ENCODE measurements at places on chromosomes 6 and 20. TPM values are rescaled to one million over a fixed set of nuclear protein-coding genes. Genes with fewer than 3 reads are reported as not detected.

DNA sequence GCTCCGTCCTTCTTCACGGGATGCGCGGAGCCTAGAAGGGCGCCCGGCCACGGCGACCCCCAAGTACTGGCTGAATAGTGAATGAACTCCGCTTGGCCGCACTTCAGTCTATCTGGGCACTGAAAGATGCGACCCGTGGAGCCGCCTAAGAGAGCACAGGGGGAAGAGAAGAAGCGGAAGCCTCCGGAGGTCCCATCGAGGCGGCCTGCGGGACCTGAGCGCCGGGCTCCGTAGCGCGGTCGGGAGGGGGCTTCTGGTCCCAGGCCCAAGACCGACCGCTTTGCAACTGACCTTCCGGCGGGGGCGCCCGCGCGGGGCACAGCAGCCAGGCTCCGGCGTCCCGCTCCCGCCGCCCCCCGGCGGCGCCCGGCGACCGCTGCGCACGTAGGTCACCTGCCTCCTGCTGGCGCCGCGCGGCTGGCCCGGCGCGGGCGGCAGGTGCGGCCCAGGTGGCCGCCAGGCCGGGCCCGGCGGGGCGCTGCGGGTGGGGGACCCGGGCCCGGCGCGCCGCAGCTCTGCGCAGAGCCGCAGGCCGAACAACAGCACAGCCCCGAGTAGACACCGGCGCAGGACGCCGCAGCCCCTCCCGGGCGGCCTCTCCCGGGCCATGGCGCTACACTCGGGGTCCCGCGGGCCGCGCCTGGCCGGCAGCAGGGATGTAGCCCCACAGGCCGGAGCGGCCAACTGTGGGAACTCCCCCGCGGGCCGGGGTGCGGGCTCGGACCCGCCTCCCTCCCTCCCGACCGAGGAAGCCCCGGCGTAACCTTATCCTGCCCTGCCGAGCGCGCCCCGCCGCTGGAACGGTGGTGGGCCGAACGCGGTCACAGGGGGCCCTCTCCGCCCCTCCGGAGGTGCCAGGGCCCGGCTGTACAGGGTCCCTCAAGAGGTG is at the start of gene METTL24:
Gene METTL24 (minus strand): TSS at position 686 of the 889 bp plus-strand sequence. CDS start 77 bp downstream, at position 609.
- no peak for DNase-seq
- no peaks in the 10 kb centered on the region for H3K4me1 ChIP-seq
- H3K27ac ChIP-seq, result no peak within 1 kb of the TSS
- H3K4me3 ChIP-seq, result no peak within 1 kb of the TSS

DNA sequence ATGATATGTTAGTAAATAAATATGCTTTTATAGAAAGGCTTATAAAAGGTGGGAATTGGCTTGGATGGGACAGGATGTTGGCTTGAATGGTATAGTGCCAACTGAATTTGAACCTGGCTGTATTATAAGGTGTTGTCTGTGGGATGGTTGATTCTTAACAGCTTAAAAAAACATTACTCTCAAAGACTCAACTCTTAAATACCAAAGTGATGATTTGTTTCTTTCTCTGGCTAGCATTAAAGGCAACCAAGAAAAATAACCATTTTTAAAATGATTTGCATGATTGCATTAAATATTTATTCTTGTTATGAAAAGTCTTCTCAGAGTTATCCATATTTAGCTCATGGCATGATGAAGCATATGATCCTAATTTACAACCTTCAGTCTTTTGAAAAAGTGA is 216.2 kb downstream of the RIMS1 start:
- no peak overlapping the region for H3K4me3 ChIP-seq
- no peaks in the 10 kb centered on the region for H3K4me1 ChIP-seq
- peaks cover 41% of the 10 kb centered on the region for H3K27me3 ChIP-seq
- no peak overlapping the region for H3K27ac ChIP-seq
- no peaks in the 10 kb centered on the region for H3K36me3 ChIP-seq

DNA sequence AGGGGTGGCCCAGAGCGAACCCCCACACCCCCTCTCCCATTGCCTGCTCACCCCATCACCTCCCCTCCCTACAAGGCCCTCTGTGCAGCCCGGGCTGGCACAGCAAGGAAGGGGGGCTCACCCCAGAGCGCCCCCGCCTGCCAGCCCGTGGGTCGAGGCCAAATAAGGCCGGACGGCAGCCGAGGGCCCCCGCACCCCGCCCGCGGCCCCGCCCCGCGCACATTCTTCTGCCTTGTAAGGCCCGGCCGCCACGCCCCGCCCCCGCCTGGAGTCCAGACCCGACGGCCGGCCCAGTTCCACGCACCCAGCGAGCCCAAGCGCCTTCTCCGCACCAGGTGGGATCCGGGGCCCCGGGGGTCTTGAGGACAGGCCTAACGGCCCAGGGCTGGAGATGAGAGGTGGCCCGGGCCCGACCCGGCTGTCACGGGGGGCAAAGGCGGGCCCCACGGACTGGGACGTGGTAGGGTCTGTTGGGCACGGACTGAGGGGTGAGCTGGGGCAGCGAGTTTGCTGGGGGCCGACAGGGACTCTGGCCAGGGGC is at the start of gene MYL9:
Gene MYL9 (plus strand): TSS at position 293 of the 541 bp plus-strand sequence. CDS start 3,366 bp downstream, outside the sequence.
- peak; percentile 20 for DNase-seq
- H3K4me3 ChIP-seq, result no peak within 1 kb of the TSS
- no peaks in the 10 kb centered on the region for H3K27me3 ChIP-seq
- H3K4me1 ChIP-seq, result peaks cover 8% of the 10 kb centered on the region
- peaks cover 8% of the 10 kb centered on the region for H3K36me3 ChIP-seq

DNA sequence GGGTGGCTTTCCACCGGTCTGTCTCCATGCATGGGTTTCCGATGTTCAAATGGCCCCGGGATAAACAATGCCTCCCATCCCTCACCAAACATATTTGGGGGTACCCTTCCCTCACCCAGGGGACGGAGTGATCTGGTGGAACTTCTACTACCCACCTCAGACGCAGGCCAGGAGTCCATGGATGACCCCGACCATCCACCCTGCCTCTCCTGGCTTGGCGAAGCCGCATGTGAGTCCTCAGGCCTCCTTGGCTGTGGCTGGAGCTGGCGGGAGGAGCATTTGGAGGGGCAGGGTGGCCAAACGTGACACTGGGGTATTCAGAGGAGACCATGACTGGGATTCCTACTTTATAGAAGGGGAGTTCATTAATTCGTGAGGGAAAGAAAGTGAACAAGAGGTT is 45.9 kb upstream of the FRMD1 start:
- H3K4me3 ChIP-seq, result no peak overlapping the region
- no peak for DNase-seq
- no peaks in the 10 kb centered on the region for H3K36me3 ChIP-seq
- H3K4me1 ChIP-seq, result no peaks in the 10 kb centered on the region
- H3K27ac ChIP-seq, result no peak overlapping the region
- peaks cover 27% of the 10 kb centered on the region for H3K27me3 ChIP-seq

DNA sequence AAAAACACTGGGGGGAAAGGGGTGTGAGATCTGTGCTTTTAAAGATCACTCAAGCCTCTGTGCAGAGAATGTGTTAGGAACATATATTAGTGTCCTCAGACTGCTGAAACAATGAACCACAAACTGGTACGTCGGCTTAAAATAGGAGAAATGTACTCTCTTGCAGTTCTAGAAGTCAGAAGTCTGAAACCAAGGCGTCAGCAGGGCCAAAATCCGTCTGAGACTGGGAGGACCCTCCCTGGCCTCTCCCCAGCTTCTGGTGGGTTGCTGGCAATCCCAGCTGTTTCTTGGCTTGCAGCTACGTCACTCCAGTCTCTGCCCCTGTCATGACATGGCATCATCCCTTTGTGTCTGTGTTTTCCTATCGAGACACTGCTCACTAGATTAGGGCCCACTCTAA is 3.9 kb downstream of the CDH26 start:
- no peak for DNase-seq
- H3K27ac ChIP-seq, result no peak overlapping the region
- H3K4me3 ChIP-seq, result no peak overlapping the region
- peaks cover 12% of the 10 kb centered on the region for H3K4me1 ChIP-seq
- H3K27me3 ChIP-seq, result no peaks in the 10 kb centered on the region

DNA sequence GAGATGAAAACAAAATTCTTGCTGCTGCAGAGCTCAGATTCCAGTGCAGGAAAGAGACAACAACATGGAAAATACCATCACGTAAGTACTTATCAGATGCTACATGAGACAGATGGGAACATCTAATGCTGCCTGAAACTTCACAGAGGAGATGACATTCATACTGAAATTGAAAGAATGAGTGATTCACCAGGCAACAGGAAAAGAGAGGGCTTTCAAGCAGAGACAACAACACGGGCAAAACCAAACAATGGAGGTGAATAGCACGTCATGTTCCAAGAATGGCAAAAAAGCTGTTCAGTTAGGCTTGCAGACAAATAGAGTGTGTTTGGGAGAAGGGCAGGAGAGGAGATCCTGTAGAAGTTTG is 39.3 kb downstream of the GTF2H5 start:
- H3K36me3 ChIP-seq, result no peaks in the 10 kb centered on the region
- peaks cover 12% of the 10 kb centered on the region for H3K4me1 ChIP-seq
- H3K27ac ChIP-seq, result no peak overlapping the region
- no peak overlapping the region for H3K4me3 ChIP-seq
- no peak for DNase-seq

DNA sequence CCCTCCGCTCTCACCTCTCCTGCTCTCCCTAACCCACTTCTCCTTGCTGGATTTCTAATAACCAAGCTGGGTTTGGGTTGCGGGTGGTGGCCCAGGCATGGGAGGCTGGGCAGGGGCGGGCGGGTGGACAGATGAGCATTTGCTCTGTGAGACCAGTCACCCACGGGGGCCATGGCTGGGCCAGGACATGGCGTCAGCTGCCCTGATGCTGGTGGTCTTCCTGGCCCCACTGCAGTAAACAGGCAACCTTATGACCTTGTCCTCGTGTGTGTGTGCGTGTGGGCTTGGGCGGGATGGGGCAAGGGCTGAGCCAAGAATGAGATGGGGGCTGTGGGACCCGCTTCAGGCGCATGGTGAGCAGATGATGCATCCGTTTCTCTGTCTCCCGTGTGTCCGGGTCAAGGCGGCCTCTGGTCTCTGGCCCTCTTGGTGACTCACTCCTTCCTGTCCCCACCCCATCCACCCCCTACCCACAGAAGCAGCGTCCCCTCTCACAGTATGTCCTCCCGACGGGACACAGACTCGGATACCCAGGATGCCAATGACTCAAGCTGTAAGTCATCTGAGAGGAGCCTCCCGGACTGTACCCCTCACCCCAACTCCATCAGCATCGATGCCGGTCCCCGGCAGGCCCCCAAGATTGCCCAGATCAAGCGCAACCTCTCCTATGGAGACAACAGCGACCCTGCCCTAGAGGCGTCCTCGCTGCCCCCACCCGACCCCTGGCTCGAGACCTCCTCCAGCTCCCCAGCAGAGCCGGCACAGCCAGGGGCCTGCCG is 41.4 kb upstream of the MYL9 start:
- H3K4me1 ChIP-seq, result peaks cover 5% of the 10 kb centered on the region
- H3K27me3 ChIP-seq, result no peaks in the 10 kb centered on the region
- DNase-seq, result no peak
- H3K36me3 ChIP-seq, result peaks cover 59% of the 10 kb centered on the region
- no peak overlapping the region for H3K4me3 ChIP-seq

DNA sequence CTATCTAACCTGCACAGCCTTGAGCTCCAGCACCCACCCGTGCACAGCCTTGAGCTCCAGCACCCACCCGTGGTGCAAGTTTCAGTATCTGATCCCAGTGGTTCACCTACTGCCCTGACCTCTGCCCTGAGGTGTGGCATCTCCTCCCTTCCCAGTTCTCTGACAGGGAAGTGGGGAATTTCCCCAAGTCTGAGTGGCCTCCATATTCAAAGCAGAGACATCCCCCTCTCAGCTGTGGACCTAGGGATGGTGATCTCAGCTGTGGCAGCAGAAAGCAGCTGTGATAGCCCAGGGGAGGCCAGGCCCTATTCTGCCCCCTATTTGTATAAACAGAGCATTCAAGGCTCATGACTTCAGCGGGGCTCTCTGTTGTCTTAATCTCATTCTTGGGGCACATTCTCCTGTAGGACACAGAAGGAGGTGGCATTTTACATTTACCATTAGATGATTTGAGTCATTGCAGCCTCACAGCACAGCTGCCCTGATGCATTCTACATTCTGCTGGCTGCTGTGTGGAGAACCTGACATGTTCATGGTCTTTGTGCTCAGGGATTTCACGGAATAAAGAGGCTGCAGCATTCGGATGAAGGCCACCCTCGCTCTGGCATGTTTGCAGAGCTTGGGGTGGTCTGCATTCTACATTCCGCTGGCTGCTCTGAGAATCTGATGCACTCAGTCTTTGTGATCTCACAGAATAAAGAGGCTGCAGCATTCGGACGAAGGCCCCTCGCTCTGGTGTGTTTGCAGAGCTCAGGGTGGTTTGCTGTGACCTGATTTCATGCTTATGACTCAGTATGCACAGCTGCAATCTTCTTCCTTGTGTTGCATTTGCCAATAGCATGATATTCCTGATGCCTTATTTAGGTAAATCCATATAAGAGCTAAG is 16.9 kb downstream of the GPR31 start:
- H3K4me1 ChIP-seq, result no peaks in the 10 kb centered on the region
- H3K27ac ChIP-seq, result no peak overlapping the region
- H3K36me3 ChIP-seq, result no peaks in the 10 kb centered on the region

- H3K27ac ChIP-seq, result no peak overlapping the region
- H3K4me3 ChIP-seq, result no peak overlapping the region
- H3K27me3 ChIP-seq, result no peaks in the 10 kb centered on the region
- no peaks in the 10 kb centered on the region for H3K36me3 ChIP-seq
- H3K4me1 ChIP-seq, result peaks cover 51% of the 10 kb centered on the region
Observed at GRCh38 chr6:14717307-14717706, 528.6 kb upstream of the JARID2 start.

GRCh38 chr6:54377776-54378175 is 69.5 kb downstream of the TINAG start:
- H3K4me1 ChIP-seq, result no peaks in the 10 kb centered on the region
- H3K27me3 ChIP-seq, result no peaks in the 10 kb centered on the region
- no peak for DNase-seq
- no peaks in the 10 kb centered on the region for H3K36me3 ChIP-seq
- no peak overlapping the region for H3K27ac ChIP-seq

DNA sequence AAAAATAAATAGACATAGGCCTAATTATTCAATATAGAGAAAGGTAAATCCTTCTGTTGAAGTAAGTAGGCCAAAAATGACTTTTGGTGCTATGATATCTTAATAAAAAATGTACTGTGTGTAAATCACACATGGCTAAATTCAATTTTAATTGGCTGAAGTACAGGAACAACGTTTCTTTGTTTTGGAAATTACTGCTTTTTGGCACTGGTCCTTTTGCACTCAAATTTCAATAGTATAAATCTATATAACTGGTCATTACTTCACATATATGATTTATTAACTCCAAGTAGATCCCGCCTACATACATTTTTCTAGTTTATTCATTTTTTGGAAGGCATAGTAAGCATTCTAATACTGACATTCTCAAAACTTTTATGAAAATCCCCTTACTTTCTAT is 114.5 kb downstream of the RALGAPA2 start:
- H3K36me3 ChIP-seq, result peaks cover 30% of the 10 kb centered on the region
- H3K4me3 ChIP-seq, result no peak overlapping the region
- H3K27me3 ChIP-seq, result no peaks in the 10 kb centered on the region
- H3K27ac ChIP-seq, result peak overlapping the region; percentile 60
- DNase-seq, result no peak
- peaks cover 13% of the 10 kb centered on the region for H3K4me1 ChIP-seq

DNA sequence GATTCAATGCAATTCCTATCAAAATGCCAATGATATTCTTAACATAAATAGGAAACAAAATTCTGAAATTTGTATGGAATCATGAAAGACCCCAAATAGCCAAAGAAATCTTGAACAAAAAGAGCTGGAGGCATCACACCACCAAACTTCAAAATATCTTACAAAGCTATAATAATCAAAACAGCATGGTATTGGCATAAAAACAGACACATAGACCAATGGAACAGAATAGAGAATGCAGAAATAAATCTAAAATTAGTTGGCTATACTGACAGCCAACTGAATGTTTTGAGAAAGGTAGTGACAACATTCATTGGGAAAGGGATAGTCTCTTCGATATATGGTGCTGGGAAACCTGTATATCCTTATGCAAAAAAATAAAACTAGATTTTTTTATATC is 121.9 kb upstream of the ASCC3 start:
- H3K27me3 ChIP-seq, result no peaks in the 10 kb centered on the region
- H3K4me1 ChIP-seq, result peaks cover 21% of the 10 kb centered on the region
- H3K36me3 ChIP-seq, result no peaks in the 10 kb centered on the region
- H3K27ac ChIP-seq, result no peak overlapping the region

The SPDEF gene
- total RNA-seq, result not detected

The MAK gene
- total RNA-seq, result not detected

The ENPP3 gene
- not detected for total RNA-seq

The EDN3 gene
- not detected for total RNA-seq
